ENCODE measurements at places on chromosomes 11 and 22. TPM values are rescaled to one million over a fixed set of nuclear protein-coding genes. Genes with fewer than 3 reads are reported as not detected.
A peak's percentile ranks its signal among the peaks of the same experiment; 100 is the strongest.

DNA sequence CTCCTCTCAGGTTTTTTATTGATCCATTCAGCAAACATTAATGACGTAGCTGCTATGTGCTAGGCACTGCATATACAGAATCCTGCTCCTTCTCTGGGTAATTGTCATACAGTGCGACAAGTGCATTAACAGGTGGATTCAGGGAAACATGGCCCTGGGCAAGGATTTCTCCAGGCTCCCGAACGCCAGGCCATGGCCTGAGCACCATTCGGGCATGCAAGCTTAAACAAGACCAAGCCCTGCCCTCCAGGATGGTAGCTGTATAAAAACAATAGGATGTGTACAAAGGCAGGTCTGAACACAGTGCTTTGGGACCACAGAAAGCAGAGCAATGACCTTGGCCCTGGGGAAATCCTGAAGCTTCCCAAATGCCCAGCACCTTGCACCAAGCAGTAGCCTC, 9.1 kb upstream of the SYT7 start:
- no peak for DNase-seq

DNA sequence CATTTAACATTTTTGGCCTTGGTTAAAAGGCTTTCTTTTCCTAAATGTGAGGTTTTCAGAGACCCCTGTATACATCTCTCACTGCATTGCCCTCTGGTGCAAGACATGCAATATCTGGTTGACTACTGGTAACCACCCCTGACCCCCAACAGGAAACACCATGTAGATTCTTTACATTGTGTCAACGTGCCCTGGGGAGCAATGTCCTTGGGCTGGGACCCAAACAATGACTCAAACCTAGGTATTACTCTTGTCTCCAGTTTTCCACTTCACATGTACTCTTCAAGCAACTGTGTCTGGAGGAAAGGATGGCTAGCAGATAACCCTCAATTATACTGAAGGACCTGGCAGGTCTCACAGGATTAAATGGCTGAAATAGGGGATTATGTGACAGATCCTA, 1.1 kb upstream of the GPR83 start:
- no peak for DNase-seq

DNA sequence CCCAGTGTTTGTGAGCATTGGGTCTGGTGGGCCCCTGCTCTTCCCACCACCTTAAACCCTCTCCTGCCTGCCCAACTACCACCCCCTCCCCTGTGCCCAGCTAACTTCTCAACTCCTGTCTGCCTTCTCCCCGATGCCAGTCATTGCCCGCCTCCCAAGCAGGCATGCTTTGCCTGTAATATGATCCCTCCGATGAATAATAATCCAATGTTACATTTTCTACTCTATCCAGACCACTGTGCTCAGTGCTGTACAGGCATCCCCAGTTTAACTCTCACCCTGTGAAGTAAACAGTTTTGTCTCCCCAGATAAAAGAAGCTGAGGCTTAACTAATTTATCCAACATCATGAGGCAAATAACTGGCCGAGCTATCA, 35.5 kb upstream of the OLFML1 start:
- no peak for DNase-seq

- peak; percentile 50 for DNase-seq
These were observed 41.3 kb downstream of the LRRC32 start for GRCh38 chr11:76629116-76629852.

DNA sequence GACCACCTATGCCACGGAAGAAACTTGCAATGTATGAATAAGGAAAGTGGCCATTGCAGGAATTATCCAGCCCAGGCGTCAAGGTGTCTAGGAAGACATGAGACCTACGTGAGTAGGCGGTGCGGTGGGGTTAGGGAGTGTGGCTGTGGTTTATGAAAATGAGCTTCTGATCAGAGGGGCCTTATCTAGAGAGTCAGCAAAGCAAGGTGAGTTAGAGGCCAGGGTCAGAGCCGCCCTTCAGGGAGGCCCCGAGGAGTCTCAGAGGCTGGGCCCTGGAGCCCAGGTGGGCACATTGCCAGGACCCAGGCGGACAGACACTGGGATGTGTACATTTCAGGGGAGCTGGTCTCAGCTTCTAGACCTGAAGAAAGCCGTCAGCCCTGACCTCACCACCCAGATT, 13.8 kb upstream of the LINC01488 start:
- no peak for DNase-seq

GRCh38 chr22:43320943-43321900, 21.9 kb downstream of the SCUBE1 start:
- no peak for DNase-seq

DNA sequence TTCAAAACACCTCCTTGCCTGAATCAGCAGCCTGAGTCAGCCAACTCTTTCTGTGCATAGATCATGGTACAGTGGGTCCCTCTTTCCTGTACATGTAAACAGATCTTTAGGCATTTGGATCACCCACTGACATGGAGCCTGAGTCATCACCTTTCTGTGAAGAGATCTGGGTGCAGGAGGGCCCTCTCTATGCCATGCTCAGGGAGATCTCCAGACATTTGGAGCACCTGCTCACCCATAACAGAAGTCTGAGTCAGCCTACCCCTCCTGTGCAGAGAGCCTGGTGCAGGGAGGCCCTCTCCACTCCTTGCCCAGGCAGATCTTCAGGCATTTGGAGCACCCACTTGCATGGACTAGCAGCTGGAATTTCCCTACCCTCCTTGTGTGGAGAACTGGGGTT, 56.2 kb upstream of the GLYAT start:
- no peak for DNase-seq

- no peak for DNase-seq
These were observed 4.6 kb upstream of the PAMR1 start for GRCh38 chr11:35529971-35530495.

DNA sequence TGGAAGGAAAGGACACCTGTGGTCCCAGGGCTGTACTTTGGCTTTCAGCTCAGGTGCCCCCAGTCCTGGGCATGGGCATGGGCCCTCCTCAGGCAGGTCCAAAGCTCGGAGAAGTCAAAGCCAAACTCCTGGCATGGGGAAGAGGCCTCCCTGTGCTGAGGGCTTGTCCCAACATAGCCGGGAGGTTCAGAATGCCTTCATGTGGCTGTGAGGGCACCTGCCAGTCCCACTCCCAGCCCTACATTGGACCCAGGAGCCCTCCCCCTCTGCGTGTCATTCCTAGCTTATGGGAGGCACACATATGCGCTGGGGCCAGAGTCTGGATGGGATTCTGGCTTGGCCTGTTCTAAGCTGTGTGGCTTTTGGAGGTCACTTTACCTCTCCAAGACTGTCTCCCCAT, 1.0 kb upstream of the KLHL35 start:
- DNase-seq: no peak

- DNase-seq: no peak
These were observed 11.0 kb upstream of the PTPN5 start for GRCh38 chr11:18802381-18803257.

- no peak for DNase-seq
These were observed 24.0 kb downstream of the PIK3IP1 start for GRCh38 chr22:31268281-31268680.

DNA sequence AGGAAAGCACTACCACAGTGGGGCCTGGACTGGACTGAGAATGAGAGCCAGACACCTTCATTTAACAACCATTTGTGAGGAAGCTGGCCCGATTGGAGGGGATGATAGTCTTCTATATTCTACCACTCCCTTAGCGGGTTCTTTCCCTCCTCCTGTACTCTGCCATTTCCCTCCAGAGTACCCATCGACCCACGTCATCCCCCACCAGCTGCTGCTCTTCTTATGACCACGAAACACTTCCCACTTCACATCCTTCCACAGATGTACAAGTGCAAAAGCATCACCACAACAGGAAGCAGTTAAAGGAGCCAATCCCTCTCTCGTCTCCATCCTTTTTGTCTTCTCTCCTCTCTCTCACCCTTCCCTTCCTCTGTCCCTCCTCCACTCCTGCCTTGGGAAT, 18.0 kb upstream of the UBASH3B start:
- no peak for DNase-seq

DNA sequence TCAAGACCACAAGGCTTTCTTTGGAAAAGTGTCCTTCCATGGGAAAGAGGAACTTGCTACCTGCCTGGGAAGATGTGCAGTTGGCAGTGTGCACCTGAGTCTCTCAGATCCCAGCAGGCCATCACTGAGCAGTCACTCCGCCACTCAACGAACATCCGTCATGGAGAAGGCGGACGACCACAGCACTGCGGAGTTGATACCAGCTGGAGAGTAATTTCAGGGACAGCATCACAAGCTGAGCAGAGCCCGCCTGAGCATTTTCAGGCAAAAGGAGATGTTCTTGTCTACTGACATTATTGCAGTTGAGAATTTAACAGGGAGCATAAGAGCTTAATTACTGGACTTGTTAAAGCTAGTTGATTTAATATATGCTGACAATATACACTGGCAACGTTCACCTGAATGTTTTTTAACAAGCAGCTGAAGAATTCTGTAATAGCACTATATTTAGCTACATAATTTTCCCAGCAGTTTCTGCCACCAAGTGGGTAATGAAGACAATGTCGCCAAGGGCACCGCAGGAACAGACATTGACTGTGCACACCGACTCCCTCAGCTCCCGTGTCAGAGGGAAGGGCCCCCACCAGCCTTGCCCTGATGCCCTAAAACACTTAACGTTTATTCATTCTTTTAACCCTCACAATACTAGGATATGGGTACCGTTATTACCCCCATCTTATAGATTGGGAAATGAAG, 52.4 kb upstream of the ARFGAP3 start:
- DNase-seq: no peak

DNA sequence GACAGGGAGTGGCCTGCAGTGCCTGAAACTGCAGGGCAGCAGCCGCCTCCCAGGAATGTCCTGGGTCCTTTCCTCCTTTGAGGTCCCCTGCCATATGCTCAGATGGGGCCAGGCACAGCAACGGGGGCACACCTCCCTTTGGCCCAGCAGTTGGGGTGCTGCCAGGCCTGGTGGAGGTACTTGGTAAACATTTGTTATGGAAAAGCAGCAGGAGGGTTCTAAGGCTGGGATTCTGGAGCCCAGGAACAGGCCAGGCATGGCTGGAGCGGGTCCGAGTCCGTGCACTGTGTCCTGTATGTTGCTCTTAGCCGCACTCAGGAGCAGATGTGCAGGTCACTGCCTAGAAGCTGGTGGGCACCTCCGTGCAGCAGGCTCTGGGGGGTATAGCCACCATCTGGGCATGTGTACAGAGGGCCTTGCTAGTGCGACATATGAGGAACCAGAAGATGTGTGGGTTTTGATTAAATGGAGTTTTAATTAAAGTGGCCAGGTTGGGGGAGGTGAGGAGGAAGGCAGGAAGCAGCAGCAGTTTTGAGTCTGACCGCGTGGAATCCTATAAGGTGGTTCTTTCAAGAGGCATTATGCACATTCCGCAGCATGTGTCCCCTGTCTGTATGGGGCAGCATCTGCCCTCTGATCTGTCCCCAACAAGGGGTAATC, 1.5 kb downstream of the ADORA2A start:
- peak; percentile 25 for DNase-seq

DNA sequence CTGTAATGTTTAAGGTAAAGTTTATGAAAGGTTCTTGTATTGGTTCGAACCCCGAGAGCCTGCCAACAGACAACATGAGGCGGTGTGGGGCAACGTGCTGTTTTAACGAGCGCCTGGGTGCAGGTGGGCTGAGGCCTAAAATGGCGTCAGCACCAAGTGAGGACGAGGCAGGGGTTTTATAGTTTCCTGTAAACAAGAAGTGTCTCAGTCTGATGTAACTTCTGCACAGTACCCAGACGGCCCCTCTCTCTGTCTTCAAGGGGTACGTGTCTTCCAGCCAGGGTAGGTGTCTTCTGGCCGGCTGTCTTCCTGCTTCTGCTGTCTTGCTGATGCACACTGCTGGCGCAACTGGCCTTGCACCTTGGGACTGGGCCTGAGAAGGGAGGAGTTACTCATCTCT, 2.7 kb downstream of the PPFIBP2 start:
- no peak for DNase-seq

DNA sequence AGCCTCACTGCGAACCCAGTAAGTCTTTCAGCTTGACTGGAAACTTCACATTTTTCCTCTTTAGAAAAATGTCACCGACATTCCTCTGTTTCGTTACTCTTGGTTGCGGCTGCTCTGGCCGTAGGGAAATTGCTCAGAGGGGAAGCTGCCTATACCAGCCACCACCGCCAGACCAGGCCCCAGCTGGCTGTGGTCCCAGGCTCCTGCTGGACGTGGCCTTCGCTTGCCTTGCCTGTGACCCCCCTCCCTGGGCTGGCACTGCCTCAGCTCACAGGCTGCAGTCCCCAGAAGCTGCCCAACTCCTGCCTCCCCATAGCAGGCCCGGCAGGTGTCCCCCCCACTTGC, 197.8 kb downstream of the MN1 start:
- no peak for DNase-seq

GRCh38 chr22:43837666-43838065, 24.6 kb downstream of the SULT4A1 start:
- peak; percentile 28 for DNase-seq

GRCh38 chr22:26847046-26847445, 189.7 kb downstream of the MIAT start:
- DNase-seq: no peak

DNA sequence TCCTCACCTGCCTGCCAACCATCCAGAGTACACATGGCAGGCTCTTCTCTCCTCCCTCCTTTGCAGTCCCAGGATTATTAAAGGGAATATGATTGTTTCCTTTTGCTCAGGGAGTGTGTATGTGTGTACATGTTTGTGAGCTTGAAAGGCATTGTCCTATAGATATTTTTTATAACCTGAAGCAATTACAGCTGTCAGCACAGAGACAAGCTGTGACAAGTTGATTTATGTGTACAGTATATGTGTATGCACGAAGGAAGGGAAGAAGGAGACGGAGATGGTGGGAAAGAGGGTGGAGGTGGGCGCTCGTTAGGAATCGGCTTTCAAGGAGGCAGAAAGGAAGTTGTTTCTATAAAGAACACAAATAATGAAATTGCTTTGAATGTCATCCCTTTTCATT, 537.0 kb downstream of the NTM start:
- no peak for DNase-seq

DNA sequence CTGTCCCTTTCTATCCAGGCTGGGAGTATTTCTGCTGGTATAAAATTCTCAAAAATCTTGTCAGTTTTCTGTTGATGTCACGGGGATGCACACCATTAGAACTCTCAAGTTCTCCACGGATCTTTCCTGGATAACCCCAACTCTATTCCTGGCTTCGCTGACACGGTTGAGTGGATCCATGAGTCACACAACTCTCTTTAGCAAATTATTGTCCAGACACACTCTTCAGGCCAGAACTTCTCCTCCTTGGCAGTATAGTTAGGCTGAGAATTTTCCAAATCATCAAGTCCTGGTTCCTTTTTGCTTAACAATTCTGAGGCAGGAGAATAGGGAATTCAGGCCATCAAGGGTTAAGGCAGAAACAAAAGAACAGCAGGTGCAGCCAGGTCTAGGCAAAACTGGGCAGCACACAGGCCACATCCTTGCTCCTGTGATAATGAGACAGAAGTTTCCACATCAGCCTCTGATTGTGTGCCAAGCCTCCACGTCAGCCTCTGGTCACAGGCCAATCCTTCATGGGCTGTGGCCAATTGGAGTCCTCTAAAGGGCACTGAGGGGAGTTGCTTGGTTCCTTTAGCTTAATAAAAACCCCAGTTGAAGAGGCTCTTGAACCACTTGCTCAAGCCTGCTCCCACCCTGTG, 5.7 kb upstream of the ACAT1 start:
- peak; percentile 84 for DNase-seq

DDX10 gene
- 11.9 TPM for total RNA-seq

MISFA gene
- 2.2 TPM for total RNA-seq

BARX2 gene
- not detected for total RNA-seq

FANCF gene
- 4.1 TPM for total RNA-seq

MS4A5 gene
- not detected for total RNA-seq

BRSK2 gene
- 0.49 TPM for total RNA-seq

MUC6 gene
- total RNA-seq: 2.1 TPM

CCDC116 gene
- not detected for total RNA-seq

STK33 gene
- total RNA-seq: 1.1 TPM
